T-helper 17 cell (primary cell): ENCODE measurements at places on chromosomes 1 and 21.

DNA sequence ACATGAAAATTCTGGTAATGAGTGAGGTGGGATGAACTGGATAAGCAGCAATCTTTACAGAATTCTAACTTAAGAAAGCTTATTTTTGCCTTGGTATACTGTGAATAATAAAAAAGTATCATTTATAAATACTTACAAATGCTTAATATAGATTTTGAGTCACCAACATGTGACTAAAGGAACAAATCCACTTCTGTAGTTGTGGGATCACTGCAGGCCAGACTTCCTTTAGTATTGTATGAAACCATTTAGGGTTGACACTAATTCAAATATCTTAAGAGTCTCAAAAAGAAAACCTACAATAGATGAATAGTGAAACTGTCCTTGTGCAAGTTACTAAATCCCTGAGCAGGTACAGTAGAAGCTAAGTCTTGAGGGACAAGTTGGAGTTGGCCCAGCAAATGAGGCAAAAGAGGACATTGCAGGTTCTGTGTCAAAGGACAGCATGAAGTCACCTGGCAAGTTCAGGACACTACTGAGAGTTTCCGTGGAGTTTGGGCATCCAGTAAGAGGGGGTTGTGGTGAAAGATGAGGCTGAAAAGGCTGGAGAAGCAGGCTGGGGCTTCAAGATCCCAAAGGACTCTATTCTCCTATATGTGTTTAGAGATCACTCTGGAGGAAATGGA, 5.9 kb upstream of the THEM4 start:
- DNase-seq = no peak

DNA sequence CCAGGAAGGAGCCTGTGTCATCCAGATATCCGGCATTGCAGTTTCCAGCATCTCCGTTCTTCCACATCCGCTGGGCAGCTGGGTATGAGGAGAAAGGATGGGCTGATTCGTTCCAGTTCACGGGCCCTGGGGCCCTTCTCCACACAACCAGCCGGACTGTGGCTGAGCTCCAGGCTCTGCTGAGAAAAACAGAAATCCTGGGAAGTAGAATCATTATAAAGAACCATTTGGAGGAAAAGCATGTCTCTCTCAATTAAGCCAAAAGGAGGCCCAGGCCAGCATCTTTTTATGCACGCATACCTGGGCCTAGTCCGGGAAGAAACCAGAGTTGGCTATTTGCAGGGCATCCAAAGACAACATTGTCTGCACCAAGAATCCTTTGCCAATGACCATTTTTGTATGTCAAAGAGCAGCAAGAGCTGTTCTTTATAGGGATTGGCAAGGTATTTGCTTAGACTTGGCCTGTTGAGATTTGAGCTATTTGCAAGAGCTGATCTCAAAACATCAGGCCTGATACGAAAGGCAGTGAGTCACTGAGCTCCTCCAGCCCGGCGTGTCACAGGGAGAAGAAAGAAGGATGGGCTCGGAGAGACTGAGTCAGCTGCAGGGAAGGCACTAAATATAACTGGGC, 84.9 kb upstream of the ARHGEF16 start:
- no peak for DNase-seq

- DNase-seq = no peak
Observed at GRCh38 chr1:229030630-229031029, 240.3 kb upstream of the RAB4A start.

DNA sequence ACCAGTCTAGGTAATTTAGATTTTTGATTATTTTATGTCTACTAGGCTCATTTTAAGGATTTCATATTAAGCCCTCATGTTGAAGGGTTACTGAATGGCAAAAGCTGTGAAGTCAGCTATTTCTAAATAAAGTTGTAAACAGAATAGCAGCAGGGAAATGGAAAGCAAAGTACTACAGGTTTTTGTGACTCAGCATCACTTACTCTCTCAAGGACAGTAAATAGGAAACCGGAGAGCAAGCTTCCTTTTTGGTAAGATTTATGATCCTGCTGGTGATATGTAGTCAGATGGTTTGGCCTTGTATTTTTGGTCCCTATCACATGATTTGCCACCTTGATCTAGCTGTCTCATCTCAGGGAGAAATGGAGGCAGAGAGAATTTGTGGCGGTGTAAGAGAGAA, 226.0 kb downstream of the RPS6KC1 start:
- DNase-seq = no peak

DNA sequence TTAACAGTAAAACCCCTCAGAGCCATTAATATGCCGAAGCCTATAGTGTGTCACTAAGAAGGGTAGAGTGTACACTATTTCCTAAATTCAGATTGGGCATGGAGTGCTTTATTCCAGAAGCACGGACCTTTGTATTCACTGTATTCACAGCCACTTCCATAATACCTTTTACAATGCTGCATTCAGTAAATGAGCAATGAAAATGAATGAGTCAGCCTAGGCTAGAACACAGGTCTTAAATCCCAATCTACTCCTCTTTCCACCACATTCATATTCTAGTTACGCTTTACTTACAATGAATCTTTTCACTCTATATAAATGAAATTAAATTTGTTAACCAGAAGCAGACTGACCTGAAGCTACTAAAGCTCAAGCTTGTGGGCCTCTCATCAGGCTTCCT, 13.0 kb upstream of the GORAB start:
- no peak for DNase-seq

GRCh38 chr1:240705579-240705978, 93.6 kb upstream of the GREM2 start:
- no peak for DNase-seq

GRCh38 chr1:29532751-29533150, 296.4 kb downstream of the PTPRU start:
- DNase-seq = no peak

DNA sequence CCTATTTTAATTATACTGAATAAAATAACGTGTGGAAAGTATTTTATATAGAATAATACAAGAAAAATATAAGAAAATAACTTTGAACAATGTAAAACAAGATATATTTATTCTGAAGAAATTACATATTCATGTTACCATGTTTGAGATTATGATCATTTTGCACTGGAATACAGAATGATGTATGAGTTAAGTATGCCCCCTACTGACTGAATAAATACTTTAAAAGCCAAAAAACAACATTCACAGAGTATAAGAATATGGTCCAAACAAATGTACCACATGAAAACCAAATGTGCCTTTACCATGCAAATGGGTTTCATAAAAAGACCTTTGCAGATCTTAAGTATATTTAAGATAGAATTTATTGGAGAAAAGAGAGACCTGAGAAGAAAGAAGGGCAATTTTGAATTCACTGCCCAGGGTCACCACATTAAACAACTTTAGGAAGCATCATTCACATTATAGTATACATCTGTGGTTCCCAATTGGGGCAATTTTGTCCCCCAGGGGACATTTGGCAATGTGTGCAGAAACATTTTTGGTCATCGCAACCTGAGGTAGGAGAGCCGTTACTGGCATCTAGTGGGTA, 136.6 kb upstream of the GFI1 start:
- no peak for DNase-seq

- no peak for DNase-seq
Observed at GRCh38 chr1:89527256-89527655, 2.6 kb downstream of the LRRC8B start.

- no peak for DNase-seq
Observed at GRCh38 chr1:221227460-221227859, 348.2 kb downstream of the HLX start.

GRCh38 chr1:54296666-54297065, 96.7 kb downstream of the MRPL37 start:
- DNase-seq = no peak

- no peak for DNase-seq
Observed at GRCh38 chr1:66757722-66758240, 5.5 kb downstream of the DYNLT5 start.

GRCh38 chr1:200917291-200917817, 22.7 kb downstream of the INAVA start:
- no peak for DNase-seq

- no peak for DNase-seq
Observed at GRCh38 chr1:207812778-207813511, 61.1 kb downstream of the CD46 start.

DNA sequence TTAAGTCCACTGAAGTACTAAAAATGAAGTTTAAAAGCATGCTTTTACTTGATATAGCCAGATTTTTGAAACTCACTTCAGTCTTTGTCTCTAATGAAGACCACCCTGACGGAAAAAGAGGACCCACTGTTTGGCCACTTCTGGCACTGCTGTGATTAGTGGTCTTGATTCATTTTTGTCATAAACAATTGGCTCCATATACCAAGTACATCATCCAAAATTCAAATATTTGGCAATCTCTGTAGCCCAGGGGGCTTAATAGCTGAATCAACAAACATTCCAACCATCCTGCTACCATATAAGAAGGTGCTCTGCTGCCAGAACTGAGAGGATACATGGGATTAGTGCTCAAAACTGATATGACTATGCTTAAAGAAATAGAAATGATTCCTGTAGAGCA, 156.0 kb downstream of the COL24A1 start:
- no peak for DNase-seq

- DNase-seq = no peak
Observed at GRCh38 chr21:31213787-31214186, 130.3 kb downstream of the TIAM1 start.

DNA sequence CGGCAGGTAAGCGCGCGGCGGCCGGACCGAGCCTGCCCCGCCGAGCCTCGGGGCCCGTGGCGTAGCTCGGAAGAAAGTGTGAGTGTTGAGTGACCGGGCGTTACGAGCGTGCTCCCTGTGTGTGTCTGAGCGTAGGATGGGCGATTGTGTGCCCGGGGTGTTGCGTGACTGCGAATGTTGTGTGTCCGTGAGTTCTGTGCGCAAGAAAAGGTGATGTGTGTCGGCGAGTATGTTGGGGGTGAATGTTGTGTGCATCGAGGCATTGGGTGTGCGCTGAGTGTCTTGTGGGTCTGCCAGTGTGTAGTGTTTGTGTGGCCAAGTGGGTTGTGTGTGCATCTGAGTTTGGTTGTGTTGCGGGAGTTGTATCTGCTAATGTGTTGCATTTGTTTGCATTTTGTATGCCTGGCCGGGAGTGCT, 398 bp downstream of the PTPRU start:
- DNase-seq = no peak

DNA sequence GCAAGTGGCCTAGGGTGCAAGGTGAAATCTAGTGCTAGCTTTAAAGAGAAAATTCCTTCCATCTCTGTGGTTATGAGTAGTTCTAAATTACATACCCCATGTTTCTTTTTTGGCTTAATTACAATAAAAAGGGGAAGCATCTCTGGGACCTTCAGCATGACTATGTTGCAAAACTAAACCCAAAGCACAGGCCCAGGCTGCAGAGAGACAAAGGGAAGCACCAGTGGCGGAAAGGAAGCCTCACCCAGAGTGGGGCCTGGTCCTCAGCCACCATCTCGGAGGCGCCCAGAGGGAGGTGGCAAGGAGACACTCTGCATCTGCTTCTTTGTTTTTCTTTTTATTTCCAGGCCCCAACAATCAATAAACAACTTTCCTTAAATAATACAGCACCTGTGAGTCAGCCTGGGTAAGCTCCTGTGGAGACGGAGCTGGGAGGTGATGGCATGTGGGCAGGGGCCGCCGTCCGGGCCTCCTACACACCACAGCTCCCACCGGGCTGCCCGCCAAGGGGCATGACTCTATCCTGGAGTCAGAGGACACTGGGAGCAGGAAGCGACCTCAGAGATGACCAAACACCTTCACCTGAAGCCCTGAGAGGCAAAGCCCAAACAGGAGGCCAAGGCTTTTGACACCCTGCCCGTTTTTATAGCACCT, 21.7 kb downstream of the ITPKB start:
- DNase-seq = no peak

DNA sequence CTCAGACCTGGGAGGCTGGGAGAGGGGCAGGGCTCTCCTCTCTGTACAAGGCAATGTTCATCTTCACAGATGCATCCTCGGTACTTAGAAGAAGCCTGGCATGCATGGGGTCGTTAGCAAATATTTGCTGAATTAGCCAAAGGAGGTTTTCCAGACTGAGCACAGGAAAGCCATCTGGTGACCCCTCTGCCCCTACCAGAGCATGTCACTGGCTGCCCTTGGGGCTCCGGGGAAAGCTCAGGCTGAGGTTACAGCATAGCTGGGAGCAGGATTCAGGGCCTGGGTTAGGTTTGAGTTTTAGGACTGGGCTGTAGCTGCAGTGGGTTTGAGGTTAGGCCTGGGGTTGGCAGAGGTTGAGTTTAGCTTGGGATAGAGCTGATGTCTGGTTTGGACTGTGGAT, 43.4 kb upstream of the ZBTB40 start:
- DNase-seq = no peak

DNA sequence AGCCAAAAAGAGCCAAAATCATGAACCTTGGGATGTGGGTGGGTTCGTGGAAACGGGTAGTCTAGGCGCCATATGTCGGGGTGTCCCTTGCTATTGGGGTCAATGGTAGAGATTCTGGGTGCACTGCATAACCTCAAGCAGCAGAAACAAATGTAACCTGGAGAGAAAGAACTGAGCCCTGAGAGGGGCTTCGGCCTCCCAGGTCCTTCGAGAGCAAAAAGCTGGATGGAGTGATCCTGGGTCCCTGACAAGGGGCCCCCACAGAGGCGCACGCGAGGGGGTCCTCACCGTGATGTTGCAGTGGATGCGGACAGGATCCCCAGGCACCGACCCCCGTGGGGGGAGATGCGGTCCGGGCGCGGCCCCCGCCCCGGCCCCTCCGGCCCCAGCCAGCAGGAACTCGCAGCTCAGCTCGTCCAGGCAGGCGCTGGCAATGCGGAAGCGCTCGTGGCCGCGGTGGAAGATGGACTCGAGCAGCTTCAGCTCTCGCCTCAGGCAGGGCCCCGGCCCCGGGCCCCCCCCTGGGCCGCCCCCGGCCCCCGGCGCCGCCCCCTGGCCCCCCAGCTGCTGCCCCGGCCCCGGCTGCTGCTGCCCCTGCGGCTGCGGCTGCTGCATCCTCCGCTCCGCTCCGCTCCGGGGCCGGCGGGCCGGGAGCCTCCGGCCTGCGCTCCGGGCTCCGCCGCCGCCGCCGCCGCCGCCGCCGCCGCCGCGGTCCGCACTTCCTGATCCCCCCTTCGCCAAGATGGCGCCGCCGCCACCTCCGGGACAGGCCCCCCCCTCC, at the start of gene UBE2Q1:
Gene UBE2Q1 (minus strand): TSS at position 724 of the 781 bp plus-strand sequence. CDS start 109 bp downstream, at position 615.
- DNase-seq = peak; percentile 24

GRCh38 chr1:157090771-157091170, 8.8 kb downstream of the ETV3L start:
- DNase-seq = no peak

DNA sequence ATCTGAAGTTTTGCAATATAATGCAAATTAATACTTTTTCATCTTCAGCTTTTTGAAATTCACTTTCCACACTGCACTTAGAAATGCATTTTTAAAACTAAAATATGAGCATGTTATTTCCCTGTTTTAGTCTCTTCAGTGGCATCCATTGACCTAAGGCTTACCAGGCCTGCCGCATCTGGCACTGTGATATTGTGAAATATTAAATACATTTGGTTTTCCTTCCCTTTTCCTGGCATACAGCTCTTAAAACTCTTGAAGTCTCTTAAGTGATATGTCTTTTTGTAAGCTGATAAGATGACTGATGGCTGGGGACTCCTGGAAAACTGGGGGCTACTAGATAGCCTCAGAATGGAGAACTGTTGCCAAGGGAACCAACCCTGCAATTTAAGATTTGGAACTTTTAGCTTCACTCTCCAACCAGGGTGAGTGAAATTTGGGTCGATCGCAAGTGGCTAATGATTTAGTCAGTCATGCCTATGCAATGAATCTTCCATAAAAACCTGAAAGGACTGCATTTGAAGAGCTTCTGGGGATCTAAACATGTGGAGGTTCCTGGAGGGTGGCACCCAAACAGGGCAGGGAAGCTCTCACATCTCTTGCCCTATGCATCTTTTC, 75.5 kb upstream of the PDC start:
- no peak for DNase-seq
